Esophagus muscularis mucosa (tissue), 4 donors: ENCODE measurements at places on chromosomes 12 and 14.

DNA sequence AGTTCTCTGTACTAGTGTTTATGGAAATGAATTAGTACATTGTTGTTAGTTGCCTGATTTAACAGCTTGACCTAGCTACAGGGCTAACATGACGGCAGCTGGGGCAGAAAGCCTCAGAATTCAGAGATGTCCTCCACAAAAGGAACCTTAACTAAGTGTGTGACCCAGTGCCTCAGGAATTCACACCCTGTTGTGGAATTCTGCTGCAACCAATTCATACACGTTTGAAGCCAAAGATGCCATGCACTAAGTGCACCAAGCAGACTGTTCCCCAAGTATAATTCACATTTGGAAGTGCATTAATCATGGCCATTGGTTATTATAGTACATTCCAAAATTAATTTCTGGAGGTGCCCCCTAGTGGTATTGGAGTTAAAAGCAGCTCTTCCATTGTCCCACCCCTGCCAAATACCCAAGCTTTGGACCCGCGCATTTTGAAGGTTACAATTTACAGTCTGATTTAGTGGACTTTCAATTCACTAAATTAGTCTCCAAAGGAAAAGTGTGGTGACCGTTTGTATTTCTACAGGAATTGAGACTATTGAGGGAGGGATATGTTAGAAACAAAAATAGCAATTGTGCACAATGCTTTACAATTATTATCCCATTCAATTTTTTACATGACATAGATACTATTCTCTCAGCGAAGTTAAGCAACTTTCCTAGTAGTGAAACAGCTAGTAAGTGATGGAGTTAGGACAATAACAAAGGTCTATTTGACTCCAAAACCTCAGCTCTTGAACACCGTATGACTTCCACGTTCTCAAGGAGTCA is 85.9 kb downstream of the PAX9 start:
- DNase-seq, result peak; percentile 31

DNA sequence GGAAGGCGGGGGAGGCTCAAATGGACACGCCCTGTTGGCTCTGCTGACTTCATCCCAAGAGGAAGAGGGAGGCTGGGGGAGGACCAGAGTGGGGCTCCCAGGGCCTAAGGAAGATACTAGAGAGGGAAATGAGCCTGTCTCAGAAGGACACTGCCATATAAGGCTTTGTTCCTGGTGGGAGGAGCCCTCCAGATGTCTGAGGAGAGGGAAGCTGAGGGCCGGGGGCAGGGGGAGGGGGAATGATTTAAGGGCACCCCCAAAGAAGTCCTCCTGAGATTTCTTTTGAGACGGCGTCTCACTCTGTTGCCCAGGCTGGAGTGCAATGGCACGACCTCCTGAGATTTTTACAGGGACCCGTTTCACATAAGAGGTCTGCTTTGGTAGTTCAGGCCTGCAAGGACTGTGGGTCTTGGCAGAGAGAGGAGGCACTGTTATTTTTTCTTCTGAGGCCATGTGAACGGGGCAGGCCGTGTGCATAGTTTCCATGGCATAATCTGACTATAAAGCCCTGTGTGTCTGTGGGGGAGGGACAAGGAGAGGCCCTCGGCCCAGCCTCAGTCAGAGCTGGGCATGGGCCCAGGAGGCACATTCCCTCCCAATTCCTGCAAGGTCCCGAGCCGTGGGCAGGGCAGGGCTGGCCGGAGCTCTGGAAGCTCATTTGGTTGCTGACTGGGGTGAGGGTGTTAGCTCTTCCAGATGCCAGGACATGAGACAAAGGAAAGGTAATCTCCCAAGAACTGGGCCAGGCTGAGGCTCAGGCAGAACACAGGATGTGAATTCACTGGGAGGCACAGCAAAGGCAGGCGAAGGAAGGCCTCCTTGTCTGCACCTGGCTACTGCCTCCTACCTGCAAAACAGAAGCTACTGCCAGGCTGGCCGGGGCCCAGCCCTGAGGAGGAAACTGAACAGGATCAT is 22.2 kb upstream of the PLEKHG3 start:
- no peak for DNase-seq

- no peak for DNase-seq
These were observed 43.2 kb downstream of the APPL2 start for GRCh38 chr12:105192624-105193225.

GRCh38 chr14:65109357-65109756 is 7.0 kb upstream of the MAX start:
- DNase-seq, result no peak

- no peak for DNase-seq
These were observed 108.5 kb downstream of the NRXN3 start for GRCh38 chr14:78278464-78279250.

- DNase-seq, result no peak
These were observed 12.5 kb upstream of the TEX22 start for GRCh38 chr14:105385698-105386365.

DNA sequence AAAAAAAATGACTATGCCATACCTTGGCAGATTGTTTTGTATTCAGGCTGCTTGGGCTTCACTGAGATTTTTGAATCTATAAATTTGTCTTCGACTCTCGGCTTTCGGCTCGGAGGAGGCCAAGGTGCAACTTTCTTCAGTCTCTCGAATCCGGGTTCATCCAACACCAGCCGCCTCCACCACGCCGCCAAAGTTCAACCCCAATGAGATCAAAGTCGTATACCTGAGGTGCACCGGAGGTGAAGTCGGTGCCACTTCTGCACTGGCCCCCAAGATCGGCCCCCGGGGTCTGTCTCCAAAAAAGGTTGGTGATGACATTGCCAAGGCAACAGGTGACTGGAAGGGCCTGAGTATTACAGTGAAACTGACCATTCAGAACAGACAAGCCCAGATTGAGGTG is 12.4 kb upstream of the SPPL3 start:
- DNase-seq, result no peak

GRCh38 chr12:1918081-1918883 is at the start of gene CACNA2D4:
TSS of gene CACNA2D4 (minus strand) at chr12:1918652. CDS start at chr12:1918473, 179 bp downstream.
- DNase-seq, result peak; percentile 88

DNA sequence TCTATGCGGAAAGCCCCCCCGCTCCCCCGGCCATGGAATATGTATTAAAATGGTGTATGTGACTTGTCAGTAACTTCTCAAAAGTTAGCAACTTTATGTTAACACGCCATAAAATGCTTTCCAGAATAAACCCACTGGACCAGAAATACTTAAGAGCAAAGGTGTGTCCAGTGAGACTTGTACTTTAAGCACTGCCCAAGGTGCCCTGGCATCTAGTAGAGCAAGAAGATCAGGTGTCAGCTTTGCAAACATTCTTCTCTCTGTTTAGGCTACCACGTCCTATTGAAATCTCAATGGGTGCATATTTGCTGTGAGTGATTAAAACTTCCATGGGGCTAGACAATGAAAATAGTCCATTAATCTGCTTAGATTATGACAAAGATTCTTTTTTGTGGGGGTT is 201.2 kb downstream of the ESR2 start:
- DNase-seq, result no peak

GRCh38 chr14:56752428-56752827 is 57.9 kb downstream of the OTX2 start:
- no peak for DNase-seq

DNA sequence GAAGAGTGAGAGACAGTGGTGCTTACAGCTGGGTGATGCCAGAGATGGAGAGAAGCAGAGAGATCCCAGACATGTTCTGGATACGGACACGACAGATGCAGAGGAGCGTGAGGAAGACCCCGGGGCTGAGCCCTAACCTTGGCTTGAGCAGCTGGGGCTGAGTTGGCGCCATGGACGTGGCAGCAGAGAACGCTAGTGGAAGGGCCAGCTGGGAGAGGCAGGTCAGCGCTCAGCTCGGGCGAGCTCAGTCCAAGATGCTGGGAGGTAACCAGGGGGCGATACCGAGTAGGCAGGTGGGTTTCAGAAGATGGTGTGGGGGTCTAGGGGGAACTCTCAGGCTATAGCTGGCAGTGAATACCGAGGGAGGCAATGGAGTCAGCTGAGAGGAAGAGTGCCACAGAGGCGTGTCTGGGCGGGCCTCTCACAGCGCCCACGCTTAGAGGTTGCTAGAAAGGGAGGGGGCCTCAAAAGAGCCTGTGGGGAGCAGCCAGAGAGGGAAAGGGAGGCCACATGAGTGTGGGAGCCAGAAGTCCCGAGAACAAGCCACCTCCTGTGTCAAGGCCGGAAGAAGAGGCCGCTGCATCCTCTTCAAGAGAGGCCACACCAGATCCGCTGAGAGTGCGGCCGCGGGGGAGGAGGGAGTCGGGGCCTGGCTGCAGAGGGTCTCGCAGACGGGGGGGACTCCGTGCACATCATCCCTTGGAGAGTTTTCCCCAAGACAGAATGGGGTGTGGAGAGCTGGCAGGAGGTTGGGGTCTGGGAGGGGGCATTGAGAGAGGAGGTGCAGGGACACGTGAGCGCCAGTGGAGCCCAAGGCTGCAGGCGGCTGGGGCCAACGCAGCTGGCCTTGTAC is 57.0 kb upstream of the DIO3 start:
- no peak for DNase-seq

DNA sequence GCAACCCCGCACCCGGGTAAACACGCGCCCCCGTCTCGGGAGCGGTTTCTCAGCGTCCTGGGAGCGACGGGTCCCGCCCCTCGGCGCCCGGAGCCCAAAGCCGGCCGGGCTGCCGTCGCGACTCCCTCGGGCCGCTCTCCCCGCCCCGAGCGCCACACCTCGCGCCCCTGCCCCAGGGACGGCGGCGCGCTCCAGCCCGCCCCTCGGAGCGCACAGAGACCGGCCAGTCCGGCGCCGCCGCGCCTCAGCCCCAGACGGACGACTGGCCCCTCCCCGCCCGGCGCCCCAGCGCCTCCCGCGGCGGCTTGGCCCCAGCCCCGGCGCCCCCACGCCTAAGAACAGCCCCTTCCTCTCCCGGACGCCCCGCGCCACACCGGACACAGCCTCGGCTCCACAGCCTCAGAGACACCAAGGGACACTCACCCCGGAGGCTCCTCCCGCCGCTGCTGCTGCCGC is 411 bp downstream of the BTBD7 start:
- no peak for DNase-seq

GRCh38 chr14:69660344-69661193 is 49.2 kb downstream of the SUSD6 start:
- no peak for DNase-seq

DNA sequence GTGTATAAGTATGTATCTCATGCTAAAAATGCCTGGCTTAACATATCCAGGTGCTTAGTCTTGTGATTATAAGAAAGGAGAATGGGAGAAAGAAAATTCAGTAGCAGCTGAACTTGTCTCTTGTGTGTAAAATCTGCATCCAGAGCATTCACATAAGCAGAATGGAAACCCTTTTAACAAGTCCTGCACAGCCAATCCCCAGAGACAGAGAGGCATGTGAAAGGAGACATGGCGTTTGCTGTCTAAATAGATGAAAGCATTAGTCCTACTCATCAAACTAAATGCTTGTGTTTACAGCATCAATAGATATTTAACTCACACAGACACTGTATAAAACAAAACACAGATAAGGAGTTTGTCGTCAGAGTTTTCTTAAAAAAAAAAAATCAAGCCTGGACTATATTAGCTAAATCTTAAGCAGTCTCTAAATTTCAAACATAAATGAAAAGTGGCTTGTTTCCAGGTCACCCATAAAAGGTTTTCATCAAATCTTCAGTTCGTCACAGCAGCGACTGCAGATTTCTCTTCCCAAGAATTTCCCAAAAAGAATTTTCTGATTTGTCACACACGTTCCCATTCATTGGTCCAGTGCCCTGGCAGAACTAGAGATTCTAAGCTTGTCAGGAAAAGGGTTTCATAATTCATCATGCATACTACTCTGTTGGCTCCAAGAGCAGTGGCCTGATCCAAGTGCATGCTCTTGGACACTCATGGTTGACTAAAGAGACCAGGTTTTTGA is 249.2 kb downstream of the BTG1 start:
- DNase-seq, result no peak

- DNase-seq, result no peak
These were observed 28.5 kb upstream of the GALNT16 start for GRCh38 chr14:69231486-69231885.

- no peak for DNase-seq
These were observed 227.3 kb upstream of the DAAM1 start for GRCh38 chr14:58961045-58961731.

- DNase-seq, result no peak
These were observed 476.3 kb upstream of the SEL1L start for GRCh38 chr14:82009993-82010392.

- DNase-seq, result no peak
These were observed 50.0 kb downstream of the NCOR2 start for GRCh38 chr12:124517260-124518050.

- peak; percentile 68 for DNase-seq
These were observed 174.3 kb downstream of the ANO2 start for GRCh38 chr12:5770727-5771126.

DNA sequence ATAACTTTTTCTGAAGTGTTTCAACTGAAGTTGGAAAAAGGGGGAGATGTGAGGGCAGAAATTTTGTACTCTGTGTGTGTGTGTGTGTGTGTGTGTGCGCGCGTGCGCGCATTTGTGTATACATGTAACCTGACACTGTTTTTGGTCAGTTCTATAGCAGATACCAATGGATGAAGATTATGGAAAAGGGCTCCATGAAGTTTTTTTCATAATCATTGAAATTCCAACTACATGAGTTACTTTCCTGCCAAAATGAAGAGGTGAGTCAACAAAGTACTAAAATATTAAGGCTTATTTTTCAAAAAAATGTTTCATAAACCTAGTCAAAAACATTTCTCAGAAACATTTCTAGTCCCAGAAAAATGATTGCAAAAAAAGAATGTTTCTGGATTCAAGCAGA is 25.7 kb upstream of the CERS5 start:
- DNase-seq, result no peak

DNA sequence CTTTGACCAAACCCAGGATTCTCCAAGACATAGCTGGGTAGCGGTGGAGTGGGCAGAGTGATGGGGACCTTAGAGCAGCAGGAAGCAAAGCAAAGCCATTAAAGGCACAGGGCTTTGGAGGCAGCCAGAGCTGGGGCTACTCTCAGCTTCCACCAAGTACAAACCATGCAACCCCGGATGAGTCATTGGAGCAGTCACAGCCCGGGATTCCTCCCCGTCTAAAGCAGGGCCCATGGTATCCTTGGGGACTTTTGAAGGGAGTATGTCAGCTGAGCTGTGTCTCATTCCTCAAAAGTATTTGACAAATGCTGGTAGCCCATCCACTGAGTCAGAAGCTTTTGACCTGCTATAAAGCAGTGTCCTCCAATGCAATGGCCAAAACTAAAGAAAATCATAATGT is 9.7 kb upstream of the IFI27 start:
- no peak for DNase-seq

DNA sequence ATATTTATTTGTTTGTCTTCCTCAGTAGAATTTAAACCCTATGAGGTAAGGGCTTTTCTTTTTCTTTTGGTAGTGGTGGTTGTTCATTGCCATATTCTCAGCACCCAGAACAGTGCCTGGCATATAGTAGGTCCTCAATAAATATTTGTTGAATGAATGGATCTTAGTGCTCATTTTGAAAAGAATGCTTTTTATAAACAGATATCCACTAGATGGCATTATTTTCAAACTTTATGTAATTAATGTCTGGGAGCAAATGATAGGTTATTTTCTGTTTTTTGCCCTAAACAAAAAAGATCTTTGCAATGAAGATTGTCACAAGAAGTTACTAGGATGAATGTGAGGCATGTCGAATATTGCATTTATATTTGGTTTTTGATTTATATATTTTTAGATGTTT is 64.1 kb downstream of the RAD51B start:
- DNase-seq, result no peak

GRCh38 chr14:64848239-64848638 is 31.5 kb downstream of the SPTB start:
- no peak for DNase-seq
